Adrenal gland (tissue), 19 donors: ENCODE measurements at places on chromosomes 4 and X. TPM values are rescaled to one million over a fixed set of nuclear protein-coding genes. Genes with fewer than 3 reads are reported as not detected.

NOX1 gene
- total RNA-seq = not detected

XG gene
- not detected for total RNA-seq

XPNPEP2 gene
- total RNA-seq = 3.6 TPM

GDI1 gene
- 109 TPM for total RNA-seq

TRIM61 gene
- total RNA-seq = 4.7 TPM

- H3K27ac ChIP-seq = no peak overlapping the region
- H3K27me3 ChIP-seq = no peaks in the 10 kb centered on the region
- no peaks in the 10 kb centered on the region for H3K4me1 ChIP-seq
- H3K36me3 ChIP-seq = no peaks in the 10 kb centered on the region
These were observed 41.7 kb downstream of the SMIM20 start for GRCh38 chr4:25955705-25956104.

DNA sequence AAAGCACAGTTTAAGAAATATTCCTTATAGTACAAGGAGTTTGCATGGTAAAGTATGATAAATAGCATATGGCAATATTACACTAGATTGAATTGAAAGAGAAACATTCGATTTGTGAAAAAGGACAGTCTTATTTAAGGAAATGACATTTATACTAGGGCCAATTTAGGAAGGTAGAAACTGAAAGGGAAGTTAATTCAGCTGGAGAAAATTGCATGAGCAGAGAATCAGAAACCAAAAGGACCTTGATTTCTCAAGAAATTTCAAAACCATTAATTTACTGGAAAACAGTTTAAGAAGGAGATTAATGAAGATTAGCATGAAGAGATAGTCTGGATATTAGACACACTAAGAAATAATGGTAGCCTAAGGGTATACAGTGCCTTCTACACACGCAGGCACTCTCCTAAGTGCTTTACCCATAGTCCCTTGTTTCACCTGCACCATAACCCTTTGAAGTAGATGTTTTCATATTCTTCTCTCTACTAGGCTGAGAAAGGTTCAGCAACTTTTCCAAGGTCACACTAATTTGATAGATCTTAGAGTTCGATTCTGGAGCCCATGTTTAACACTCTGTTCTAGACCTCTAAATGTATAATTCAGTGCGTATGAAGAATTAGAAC is 259.1 kb upstream of the SLIT2 start:
- H3K36me3 ChIP-seq = no peaks in the 10 kb centered on the region
- no peaks in the 10 kb centered on the region for H3K4me1 ChIP-seq
- H3K4me3 ChIP-seq = no peak overlapping the region
- no peak for DNase-seq
- no peak overlapping the region for H3K27ac ChIP-seq

ASB12 gene
- not detected for total RNA-seq
